ENCODE measurements at places on chromosomes 6 and 20.
A peak's percentile ranks its signal among the peaks of the same experiment; 100 is the strongest.

DNA sequence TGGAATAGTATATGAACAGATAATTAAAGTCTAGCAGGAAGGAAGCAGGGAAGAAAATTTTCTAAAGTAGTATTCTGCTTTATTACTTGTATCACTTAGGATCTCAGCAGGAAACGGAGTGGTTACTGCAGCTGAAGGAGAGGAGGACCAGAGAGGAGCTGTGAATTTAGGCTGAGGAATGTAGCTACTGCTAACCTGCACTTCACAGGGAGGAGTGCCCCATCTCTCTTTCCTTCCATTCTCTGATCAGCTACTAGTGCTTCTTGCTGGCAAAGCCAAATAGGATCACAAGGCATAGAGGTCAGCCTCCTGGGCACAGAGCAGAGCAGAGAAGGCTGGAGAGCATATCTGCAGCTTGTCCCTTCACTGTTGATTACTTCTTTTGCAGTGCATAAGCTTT lies 205.3 kb upstream of the ASCC3 start:
- DNase-seq = no peak

- DNase-seq = no peak
These were observed 122.7 kb downstream of the BTBD9 start for GRCh38 chr6:38517005-38517404.

GRCh38 chr6:163455552-163455951 lies 41.0 kb downstream of the QKI start:
- no peak for DNase-seq

GRCh38 chr20:25551413-25552215 lies 33.7 kb downstream of the NINL start:
- no peak for DNase-seq

GRCh38 chr6:68533339-68533795 lies 101.7 kb upstream of the ADGRB3 start:
- DNase-seq = no peak

DNA sequence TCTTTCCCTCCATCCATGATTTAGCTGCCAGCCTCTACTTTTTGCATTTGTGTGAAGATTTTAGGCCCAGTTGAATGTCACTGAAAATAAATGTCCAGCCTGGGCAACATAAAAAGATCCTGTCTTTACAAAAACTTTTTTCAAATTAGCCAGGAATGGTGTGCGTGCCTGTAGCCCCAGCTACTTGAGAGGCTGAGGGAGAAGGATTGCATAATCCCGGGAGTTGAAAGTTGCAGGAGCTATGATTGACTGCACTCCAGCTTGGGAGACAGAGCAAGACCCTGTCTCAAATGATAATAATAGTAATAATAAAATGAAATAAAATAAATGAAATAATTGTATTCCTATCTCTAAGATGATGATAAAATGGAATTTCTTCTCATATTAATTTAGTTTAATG lies 5.0 kb upstream of the GFOD1 start:
- DNase-seq = no peak

- DNase-seq = peak; percentile 69
These were observed 3.2 kb downstream of the TTBK1 start for GRCh38 chr6:43246301-43247113.

DNA sequence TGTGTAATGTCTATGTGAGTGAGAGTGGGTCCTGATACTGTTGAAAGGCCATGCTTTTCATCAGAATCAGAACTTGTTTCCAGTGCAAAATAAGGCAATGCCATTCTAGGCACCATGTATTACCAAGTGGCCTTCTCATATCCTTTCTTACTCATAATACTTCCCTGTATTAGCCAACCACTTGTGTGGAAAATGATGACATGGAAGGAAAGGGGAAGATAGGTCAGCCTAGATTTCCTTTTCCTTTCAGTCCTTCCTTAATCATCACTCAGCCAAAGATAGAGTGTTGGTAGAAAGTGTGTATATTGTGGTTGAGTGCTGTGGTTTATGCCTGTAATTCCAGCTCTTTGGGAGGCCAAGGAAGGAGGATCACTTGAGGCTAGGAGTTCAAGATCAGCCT lies 158.6 kb upstream of the PREP start:
- no peak for DNase-seq

- DNase-seq = no peak
These were observed 71.9 kb upstream of the MLN start for GRCh38 chr6:33875696-33876095.

DNA sequence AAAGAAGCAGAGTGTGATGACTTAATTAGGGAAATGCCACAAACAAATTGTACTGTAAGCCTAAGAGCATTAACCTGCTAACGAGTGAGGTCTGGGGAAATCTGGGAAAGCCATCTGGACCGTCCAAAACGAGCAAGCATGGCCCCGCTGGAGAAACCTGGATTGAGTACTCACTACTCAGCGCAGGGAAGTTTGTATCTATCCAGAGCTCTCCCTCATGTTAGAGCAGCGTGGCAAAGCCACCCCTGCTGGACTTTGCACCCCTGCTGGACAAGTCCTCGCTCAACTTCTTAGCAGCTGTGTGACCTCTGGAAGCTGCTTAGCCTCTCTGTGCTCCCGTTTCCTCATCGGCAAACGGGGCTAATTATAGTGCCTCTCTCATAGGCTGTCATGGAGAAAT lies 37.3 kb downstream of the PSMG4 start:
- no peak for DNase-seq

GRCh38 chr6:128259730-128260685 lies 260.4 kb downstream of the PTPRK start:
- DNase-seq = no peak

DNA sequence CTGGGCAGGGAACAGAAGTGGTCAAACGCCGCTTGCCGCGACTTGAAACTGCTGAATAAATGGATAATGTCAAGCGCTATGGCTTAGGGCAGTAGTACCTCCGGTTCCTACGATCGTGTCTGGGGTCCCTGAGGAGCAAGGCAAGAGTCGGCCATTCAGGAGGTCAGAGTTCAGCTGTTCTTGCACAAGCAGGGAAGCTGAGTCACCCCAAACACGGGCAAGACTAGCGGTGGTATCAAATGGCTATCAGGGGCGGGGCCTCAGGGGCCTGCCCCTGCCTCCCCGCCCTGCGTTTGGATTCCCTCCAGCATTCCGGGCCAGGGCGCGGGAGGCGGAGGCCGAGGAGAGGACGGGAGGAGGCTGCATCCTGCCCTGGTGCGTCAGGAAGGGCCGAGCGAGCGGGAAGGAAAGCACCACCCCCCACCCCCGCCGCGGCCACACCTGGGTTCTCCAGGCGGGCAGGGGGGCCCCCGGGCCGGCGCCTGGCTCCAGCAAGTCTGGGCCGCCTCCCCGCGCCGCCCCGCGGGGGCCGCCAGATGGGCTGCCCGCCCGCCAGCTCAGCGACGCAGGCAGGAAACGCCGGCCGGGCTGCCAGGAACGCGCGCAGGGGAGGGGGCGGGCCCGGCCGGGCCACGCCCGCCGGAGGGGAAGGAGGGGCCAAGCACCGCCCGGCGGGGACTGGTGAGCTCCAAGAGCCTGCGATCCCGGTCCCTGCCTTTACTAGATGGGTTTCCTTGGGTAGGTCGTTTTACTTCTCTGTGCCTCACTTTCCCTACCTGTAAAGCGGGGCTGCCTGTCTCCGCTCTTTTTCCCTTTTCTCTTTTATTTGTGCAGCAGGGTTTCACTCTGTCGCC lies 32.2 kb upstream of the ID1 start:
- DNase-seq = peak; percentile 97

DNA sequence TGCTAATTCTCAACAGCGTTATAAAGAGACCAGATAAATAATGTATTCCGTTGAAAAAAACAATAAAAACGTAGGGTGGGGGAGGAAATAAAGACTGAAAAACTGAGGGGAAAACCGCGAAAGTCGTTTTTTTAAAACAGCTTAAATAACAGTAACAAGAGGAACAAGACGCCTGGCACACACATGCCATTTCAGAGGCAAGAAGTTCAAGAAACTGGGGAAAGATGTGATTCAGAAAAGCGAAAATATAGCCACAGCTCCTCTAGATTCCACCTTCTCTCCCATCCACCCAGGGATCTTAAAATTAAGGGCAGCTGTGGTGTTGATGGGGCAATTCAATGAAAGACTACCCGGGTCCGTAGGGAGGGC lies 1.3 kb downstream of the EPB41L2 start:
- DNase-seq = no peak

GRCh38 chr20:9503526-9504245 lies 10.7 kb upstream of the LAMP5 start:
- DNase-seq = no peak

GRCh38 chr6:29490055-29490454 lies 2.3 kb upstream of the MAS1L start:
- no peak for DNase-seq

- DNase-seq = no peak
These were observed 13.2 kb upstream of the TFB1M start for GRCh38 chr6:155327326-155328073.

- DNase-seq = no peak
These were observed 26.6 kb downstream of the ZHX3 start for GRCh38 chr20:41290804-41291389.

GRCh38 chr20:32089637-32090362 lies 19.7 kb upstream of the TM9SF4 start:
- no peak for DNase-seq

DNA sequence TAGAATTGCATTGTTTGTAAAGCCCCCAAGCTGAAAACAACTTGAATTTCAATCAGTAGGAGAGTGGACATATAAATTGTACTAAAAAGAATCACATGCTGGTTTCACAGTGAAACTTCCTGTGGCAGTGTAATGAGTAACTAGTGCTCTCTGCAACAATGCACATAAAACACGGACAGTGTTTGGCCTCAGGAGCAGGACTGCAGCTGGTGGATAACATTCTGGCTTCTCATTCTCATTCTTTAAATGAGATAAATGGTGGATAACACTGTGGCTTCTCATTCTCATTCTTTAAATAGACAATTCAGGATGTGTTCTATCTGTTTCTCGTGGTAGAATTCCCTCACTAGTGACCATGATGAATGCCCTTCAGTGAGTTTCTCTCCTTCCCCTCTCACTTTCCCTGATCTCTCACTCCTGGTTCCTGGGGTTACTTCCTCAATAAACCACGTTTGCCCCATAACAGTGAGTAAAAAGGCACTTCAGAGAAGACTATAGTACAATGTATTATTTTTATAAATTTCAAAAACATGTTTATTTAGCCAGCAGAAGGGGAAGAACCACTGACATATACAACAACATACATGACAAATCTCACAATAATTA lies 59.9 kb downstream of the SLC22A2 start:
- DNase-seq = no peak

DNA sequence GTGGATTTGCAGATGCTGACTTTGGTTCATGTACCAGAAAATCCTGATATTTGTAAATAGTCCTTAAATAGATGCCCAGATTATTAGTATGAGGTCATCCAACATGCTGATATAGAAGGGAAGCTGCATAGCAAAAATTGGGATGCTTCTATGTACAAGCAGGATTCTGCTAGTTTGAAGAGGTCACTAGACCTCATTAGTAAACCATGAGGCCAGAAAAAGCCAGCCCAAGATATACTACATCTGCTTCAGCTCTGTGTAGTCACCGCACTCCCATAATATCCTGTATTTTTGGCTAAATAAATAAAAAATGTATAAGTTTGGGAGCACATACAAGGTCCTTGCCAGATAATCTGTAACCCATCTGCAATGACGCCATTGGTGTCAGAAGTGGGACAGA lies 13.0 kb downstream of the PTPRT start:
- no peak for DNase-seq

DNA sequence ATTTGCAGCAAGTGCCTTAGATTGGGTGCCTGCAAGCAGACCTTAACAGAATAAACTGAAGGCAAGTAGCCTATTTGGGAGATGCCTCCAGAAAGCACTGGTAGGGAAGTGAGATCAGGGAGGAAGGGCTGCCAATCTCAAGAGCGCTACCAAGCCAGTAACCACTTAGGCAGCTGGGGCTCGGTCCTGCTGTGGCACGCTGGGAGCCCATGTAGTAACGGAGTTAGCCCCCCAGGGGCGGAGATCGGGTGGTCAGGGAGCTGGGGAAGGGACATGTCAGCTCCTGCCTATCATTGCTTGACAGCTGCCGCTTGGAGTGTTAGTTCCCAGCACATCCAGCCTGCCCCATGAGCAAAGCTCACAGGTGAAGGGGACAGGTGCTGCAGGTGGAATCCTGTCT lies 127.0 kb downstream of the CEBPB start:
- DNase-seq = no peak

DNA sequence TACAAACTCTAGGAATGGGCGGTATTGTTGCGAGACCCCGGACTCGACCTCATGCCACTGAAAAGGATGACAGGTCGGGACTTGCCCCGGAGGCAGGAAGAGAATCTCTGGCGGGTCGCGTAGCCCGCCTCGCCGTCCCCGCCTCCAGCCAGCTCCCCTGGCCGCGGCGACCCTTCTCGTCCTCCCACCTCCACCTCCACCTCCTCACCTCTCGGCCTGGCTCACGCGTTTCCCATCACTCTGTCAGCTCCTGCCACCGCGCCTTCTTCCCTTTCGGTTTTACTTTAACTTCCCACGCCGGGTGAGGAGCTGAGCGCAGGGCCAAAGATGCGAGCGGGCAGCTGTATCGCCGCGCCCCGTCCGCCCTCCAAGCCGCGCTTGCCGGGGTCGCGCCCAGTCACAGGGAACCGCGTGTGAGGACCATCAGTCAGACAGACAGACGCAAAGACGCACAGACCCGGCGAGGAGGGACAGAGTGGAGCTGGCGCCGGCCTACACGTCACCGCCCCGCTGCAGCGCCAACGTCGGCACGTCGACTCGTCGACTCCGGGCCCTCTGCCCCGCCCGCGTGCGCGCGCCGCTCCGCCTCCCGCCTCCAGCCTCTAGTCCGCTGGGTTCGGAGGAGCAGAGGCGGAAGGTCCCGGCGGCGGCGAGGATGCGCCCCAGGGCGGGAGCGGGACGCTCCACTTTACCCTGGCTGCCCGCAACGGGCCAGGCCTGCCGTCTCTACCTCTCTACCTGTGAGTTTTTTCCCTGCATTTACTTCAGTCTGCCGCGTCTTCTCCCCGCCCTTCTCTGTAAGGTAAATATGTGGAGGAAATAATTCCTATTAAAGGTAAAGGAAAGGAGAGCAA lies at the start of gene ASCC3:
TSS of gene ASCC3 (minus strand) at position 477 of the 854 bp plus-strand sequence. CDS start 13,332 bp downstream, outside the sequence.
- peak; percentile 91 for DNase-seq

GRCh38 chr6:125154761-125155135 lies 1.2 kb downstream of the TPD52L1 start:
- DNase-seq = peak; percentile 31

- DNase-seq = peak; percentile 23
These were observed 27.8 kb downstream of the CCN2 start for GRCh38 chr6:131923356-131923755.

DNA sequence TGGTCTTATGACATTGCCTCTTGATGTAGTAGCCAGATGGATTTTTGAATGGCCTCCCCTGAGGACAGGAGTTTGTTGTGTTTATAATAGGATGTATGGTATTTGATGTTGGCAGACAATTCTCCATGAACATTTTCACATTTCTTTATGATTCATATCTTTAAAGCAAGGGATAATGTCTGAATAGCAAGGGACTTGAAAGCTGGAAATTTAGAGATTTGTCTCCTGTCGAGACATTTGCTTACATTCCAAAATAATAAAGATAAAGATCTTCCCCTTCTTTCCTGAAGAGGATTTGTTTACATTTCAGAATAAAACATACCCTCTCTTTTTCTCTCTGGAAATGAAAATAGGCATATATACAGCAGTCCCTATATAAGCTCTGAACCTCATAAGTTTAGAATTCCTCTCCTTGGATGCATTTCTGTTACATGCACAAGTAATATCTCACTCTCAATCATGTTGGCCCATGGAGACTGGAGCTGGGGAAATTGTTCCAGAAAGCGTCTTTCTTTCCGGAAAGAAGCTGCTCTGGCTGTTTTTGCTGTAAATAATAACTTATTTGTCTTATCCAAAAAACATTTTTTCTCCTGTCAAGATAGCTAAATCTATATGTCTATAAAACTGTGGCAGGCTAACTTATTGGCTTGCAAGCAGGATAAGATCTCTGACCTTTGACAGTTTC lies 42.5 kb upstream of the ASCC3 start:
- no peak for DNase-seq
